NK-92 treated with Interleukin-12 subunit alpha and Interleukin-12 subunit beta, amount 100 ng/mL, for 24 hours (cell line): ENCODE measurements at places on chromosomes 12 and 14.

DNA sequence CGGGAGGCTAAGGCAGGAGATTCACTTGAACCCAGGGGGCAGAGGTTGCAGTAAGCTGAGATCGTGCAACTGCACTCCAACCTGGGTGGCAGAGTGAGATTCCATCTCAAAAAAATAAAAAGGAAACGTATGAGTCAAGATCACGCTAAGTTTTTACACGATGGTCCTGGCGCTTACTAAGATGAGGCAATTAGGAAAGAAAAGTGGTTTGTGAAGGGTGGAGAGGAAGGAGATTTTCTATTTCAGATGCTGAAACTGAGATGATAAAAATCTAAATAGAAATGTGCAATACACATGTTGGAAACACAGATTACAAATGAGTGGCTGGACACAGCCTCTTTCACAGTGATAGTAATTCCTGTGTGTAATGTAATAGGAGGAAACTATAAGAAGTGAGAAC is 63.2 kb downstream of the KDM5A start:
- DNase-seq, result no peak

- no peak for DNase-seq
These were observed 9.2 kb upstream of the PLEKHG3 start for GRCh38 chr14:64695071-64695470.

- no peak for DNase-seq
These were observed 141.4 kb upstream of the TMPO start for GRCh38 chr12:98374007-98374406.

GRCh38 chr14:92519246-92520101 is 5.9 kb downstream of the RIN3 start:
- DNase-seq, result no peak

DNA sequence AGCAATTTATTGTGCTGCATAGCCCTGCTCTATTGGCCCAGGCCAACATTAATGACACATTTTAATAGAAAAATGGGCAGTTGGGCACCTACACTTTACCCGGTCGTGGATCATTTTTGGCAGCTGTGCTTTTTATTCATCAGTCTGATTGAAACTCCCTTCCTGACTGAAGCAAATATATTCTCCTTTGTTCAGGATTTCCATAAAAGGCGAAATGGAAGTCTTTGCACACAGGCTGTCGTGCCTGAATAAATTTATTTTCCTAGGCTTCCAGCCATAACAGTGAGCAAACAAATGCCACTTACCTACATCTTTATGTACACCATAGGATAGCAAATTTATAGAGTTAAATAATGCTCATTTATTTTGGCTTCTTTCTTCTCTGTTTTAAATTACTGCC is 480.7 kb upstream of the DCN start:
- no peak for DNase-seq

DNA sequence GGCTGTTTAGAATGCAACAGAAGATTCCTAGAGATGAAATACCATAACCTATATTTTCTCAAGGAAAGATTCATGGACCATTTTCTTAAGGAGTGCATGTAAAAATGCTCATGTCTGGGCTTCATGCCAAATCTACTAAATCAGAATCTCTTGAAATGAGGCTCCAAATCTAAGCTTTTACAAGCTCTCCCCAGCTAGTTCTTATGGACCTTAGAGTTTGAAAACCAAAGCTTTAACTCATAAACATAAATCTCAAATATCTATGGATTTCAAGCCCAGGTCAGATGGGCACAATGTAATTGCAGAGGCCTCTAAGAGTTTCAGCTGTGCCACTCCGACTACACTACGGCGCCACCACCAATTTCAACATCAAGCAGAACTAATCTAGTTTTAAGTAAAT is 117.3 kb upstream of the CAND1 start:
- DNase-seq, result no peak

DNA sequence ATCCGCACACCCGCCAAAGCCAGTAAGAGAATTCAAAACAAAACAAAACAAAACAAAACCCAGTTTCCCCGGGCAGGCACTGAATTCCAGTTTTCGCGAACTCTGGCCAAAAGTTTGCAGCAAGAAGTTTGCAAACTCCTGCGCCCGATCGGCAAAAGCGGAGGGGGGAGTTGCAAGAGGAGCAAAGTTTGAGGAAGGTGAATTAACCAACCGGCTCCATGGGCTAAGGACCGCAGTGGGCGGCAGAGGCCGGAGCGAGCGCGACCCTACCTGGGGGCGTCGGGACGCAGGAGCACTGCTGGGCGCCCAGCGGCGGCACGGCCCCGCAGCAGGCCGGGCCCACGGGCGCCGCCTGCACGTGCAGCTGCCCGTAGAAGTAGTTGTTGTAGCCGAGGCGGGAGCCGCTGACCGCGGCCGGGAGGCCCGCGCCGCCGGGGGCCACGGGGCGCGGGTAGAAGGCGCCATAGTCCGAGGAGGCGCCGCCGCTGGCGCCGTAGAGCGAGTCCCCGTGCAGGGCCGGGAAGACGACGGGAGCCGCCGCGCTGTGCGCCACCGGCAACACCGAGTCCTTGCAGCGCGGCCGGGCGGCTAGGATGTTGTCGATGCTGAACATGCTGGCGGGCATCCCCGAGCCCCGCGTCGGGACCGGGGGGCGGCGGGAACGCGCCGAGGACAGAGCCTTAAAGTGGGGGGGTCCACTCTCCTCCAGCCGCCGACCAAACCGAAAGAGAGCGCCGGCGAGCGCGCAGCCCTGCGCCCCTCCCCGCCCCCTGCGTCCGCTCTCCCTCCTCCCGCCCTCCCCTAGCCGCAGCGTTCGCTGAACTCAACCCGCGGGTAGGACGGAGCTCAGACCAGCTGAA is at the start of gene GSC:
TSS of gene GSC (minus strand) at position 723 of the 860 bp plus-strand sequence. CDS start at position 625, 98 bp downstream.
- no peak for DNase-seq

- DNase-seq, result no peak
These were observed 17.3 kb downstream of the ARID4A start for GRCh38 chr14:58315606-58316005.

- DNase-seq, result no peak
These were observed 25.1 kb upstream of the GPHB5 start for GRCh38 chr14:63343878-63344277.

DNA sequence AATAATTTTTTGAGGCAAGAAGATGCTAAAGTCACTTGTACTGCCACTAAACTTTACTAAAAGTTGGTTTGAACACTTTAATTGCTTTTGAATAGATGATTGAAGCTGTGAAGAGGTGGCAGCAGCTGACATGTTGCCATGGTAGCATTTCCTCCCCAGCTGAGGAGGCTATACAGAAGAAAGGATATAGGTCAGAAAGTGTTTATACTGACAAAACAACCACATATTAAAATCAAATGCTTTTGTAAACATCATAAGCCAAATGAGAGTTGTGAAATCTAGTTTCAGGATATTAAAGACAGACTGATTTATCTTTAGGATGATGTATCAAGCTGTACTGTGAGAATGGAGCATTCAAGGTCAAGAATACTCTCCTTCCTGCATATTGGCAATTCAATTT is 41.7 kb downstream of the TSPAN19 start:
- DNase-seq, result no peak

DNA sequence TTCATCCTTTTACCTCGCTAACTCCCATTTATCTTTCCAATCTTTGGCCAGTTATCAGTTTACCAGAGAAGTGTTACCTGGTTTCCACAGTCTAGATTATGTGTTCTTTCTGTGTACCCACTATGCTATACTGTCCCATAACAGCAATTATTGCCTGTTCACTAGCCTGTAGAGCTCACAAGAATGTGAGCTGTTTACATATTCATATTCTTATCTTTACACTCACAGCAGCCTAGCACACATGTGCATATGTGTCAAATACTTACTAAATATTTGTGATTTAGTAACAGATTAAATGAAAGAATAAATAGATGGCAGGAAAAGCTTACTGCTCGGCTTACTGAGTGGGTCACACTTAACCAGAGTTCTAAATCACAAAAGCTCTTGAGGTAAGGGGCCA is 97.8 kb downstream of the NOVA1 start:
- no peak for DNase-seq

DNA sequence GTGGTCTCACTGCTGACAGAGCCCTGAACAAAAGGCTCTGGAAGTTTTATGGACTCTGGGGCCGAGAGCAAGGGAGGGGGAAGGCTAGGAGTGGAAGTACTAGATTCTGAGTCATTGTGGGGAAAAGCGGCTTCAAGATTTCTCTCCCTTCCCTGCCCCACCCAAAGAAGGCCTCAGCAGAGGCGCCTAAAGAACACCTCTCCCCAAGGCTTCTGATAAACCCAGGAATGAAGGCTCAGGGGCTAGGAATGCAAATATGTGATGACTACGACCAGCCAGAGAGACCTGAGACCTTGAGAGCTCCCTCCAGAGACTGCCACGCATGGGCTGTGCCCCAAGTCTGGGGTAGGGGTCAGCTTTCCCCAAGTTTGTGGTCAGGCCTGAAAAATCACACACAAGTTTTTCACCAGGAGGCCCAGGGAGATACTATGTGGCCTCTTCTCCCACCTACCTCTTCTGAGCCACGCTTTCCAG is 130.7 kb upstream of the HIF1A start:
- no peak for DNase-seq

DNA sequence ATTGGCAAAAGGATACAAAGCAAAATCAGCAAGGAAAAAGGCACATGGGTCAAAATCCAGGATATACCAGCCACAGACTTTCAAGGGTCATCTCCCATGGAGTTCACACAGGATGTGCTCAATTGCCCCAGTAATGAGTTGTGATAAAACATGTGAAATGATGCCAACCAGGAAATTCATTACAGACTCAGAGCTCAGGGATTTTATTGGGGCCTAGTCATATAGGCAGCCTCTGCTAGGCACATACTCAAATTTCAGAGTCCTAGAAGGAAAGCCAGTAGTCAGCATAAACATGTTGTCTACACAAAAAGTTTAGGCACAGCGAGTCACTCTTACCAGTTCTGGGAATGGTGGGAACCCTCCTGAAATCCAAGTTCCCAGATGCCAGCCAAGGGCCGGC is 64.4 kb upstream of the OSBPL8 start:
- no peak for DNase-seq

DNA sequence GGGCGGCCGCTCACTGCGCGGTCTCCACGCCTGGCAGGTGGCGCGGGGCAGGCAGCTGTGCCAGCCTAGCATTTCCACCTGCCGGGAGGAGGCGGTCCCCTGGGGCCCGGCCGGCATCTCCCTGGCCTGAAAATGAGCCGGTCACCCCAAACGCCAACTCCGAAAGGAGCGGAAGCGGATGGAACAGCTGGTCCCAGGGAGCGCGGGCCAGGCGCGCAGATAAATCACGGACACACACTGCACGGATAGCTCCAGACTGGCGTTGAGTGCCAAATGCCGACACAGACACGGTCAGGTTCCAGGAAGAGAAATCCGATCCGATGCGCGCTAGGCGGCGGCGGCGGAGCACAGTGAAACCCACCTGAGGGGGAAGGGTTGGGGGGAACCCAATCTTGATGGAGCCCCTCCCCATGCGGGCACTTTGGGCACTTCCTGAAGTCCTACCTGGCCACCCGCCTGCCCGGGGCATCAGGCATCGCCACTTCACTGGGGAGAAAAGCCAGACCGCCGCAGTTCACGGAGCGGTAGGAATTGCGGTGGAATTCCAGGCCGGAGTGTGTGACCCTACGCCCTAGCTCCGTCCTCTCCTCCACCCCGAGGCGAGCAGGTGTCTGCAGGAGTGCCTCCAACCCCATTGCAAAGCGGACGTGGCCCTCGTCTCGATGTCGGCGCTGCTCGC is 624 bp upstream of the PLEKHD1 start:
- DNase-seq, result no peak

DNA sequence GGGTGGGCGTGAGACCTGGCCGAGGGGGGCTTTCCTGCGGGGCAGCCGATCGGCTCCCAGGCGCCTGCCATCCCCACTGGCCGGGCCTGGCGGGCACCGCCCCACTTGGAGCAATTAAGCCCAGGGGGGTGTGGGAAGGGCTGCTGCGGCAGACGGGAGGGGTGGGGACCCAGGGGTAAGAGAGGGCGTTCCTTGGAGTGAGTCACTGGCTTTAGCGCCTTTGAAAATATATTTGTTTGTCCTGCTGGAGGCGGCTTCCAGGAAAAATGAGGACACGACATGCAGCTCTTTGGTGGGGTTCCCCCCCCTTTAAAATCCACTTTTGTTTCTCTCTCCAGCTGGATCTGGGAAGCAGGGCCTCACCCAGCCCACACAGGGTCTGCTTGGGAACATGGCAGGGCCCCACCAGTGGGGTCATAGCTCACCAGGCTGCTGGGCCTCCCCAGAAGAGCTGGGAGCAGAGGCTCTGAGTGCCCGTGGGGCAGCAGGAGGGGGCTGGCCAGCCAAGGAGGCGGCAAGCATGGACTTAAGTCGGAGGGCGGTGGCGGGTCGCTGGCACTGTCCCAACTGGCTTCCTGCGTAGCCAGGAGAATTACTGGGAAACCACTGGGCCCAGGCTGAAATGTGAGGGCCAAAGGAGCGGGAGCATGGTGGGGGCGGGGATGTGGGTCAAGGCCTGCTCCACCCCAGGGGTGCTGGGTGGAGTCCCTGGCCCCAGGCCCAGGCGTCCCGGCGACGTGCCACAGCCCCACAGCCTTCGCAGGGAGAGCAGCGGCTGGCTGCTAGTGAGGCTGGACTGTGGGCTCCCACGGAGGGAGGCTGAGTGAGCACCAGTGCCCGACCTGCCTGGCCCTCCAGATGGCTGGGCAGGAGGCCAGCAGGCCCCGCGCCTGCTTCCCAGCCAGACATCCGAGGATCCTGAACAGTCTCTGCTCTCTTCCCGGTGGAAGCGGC is 128.0 kb downstream of the RFLNA start:
- DNase-seq, result no peak

GRCh38 chr12:65822732-65823512 is 1.4 kb upstream of the HMGA2 start:
- no peak for DNase-seq

DNA sequence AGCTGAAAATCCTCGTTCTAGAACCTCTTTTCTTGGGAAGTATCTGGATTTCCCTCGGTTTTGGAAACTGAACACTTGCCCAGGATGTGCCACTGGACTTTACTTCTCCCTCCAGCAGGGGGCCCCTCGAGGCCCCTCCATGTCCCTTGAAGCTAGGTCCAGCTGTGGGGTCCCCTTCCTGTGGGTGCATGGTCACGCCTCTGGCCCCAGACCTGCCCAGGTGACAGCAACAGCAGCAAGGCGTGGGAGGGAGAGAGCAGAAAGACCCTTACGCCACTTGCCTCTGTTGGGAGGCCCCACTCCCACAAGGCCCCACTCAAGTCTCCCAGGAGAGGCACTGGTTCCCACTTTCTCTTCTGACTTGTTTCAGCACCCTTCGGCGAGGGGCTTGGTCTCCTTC is 3.1 kb downstream of the SLC25A29 start:
- no peak for DNase-seq
